ENCODE measurements at places on chromosomes 1 and 21.

- DNase-seq = no peak
These were observed 12.3 kb upstream of the CTNNBIP1 start for GRCh38 chr1:9922342-9922741.

GRCh38 chr21:44718571-44718970 lies 7.2 kb upstream of the TSPEAR start:
- no peak for DNase-seq

DNA sequence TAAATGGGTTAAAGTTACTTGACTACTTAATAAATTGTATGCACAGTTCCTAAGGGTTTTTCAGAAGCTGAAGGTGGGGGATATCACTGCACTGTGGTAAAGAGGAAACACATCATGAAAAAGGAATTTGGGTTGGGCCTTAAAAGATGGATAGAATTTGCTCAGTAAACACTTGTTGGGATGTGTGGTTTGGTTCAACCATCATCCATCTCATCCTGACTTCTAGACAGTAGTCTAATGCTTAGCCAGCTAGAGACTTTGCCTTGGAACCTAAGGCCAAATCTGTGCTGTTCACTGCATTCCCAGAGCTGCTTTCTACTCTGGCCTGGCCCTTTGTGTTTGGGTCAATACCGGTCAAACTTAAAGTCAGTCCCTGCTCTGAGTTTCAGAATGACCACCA lies 30.6 kb downstream of the LY9 start:
- DNase-seq = no peak

GRCh38 chr21:32140604-32141317 lies 138.1 kb downstream of the MIS18A start:
- no peak for DNase-seq

- no peak for DNase-seq
These were observed 33.8 kb upstream of the NFASC start for GRCh38 chr1:204836856-204837255.

GRCh38 chr1:228140724-228141225 lies 696 bp downstream of the GUK1 start:
- DNase-seq = no peak

- no peak for DNase-seq
These were observed 12.6 kb upstream of the ADORA3 start for GRCh38 chr1:111516005-111516535.

GRCh38 chr1:237166593-237167101 lies 124.7 kb downstream of the RYR2 start:
- DNase-seq = no peak

GRCh38 chr1:204872262-204872881 lies 1.7 kb downstream of the NFASC start:
- DNase-seq = no peak

DNA sequence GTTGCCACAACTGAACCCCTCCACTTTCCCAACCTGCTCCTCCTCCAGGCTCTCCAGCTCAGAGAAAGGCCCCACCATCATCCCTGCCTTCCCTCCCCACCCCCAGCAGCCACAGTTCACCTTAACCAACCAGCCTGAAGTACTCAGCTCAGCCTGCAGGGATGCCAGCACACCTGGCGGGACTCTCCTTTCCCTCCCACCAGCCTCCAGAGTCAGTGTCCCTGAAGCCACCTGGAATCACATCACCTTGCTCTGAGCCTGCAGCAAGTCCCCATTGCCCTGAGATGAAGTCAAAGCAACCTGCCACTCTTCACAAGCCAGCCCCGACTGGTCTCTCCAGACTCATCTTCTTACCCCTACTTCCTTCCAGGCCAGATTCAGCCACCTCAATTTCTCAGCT lies 26.2 kb upstream of the ZC3H12A start:
- DNase-seq = no peak

DNA sequence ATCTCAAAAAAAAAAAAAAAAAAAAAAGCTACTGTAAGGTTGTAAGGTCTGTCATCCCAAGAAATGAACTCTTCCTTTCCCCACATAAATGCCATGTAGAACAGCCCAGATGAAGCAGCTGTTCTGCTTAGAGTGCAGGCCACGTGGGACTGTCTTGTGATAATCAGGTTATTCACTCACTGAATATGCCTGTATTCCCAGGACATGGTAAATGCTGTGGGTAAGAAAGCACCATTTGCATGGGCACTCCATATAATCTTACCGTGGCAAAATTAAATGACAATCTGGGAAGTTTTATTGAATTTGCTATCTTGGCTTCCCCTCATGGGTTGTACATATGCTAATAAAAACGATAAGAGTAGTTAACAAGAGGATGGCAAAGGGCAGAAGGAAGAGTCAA lies 13.8 kb downstream of the RGS5 start:
- no peak for DNase-seq

DNA sequence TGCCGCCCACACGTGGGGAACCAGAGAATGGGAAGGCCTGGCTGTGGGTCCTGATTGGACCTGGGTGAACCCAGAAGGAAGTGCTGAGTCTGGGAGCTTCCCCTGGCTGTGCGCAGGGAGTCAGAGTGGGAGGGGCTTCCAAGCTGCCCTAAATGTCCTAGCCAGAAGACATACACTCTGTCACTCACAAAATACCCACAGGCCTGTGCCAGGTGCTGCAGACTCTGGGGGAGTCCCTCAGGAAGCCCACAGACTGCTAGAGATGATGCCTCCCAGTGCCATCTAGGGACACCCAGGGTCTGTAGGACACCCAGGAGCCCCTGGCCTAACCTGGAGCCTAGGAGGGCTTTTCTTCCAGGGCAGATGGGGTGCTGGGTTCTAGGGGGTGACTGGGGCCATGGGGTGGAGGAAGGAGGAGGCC lies 33.7 kb upstream of the LRP8 start:
- no peak for DNase-seq

GRCh38 chr1:207405814-207406213 lies 48.3 kb upstream of the CR2 start:
- DNase-seq = no peak

- no peak for DNase-seq
These were observed at the start of gene PLA2G5 for GRCh38 chr1:20069874-20070273. Gene PLA2G5 (plus strand): TSS chr1:20070194. CDS start chr1:20084831, 14,637 bp downstream.

All from stimulated activated CD8-positive, alpha-beta memory T cell treated with anti-CD3 and anti-CD28 coated beads, Interleukin-2, amount 100 ng/mL, for 1 hour (primary cell).